ENCODE measurements at places on chromosomes 12 and 14.

DNA sequence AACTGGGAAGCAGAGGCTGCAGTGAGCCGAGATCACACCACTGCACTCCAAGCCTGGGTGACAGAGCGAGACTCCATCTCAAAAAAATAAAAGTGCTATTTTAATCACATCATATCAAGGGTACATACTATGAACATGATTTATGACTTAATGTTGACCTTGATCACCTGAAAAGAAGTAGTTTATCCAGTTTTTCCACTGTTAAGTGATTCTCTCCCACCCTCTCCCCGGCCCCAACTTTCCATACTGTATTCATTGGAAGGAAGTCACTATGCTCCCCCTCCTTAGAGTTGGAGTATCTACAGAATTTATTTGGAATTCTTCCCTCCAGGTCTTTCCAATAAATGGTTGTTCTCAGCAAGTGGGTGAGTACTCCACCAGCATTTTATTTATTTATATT, 3.0 kb upstream of the PRMT5 start:
- DNase-seq = no peak

- no peak for DNase-seq
Observed at GRCh38 chr14:64855721-64856528, 23.8 kb downstream of the SPTB start.

DNA sequence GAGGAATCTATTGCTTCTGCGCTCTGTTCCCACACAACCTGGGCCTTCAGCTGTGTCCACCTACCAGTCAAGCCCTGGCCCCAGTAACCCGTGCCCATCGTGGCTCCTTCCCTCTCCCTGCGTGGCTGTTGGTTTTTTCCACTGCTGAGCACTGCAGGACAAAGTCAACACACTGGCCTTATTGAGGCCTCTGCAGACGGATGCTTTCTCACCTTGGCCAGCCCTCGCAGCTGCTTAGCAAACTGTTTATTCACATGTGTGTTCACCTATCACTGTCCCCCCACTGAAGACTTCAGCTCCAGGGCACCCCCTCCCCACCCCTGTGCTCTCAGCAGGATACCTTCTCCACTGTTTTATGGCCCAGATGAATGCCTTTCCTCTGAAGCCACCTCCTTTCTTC, 12.8 kb upstream of the GPX2 start:
- no peak for DNase-seq

DNA sequence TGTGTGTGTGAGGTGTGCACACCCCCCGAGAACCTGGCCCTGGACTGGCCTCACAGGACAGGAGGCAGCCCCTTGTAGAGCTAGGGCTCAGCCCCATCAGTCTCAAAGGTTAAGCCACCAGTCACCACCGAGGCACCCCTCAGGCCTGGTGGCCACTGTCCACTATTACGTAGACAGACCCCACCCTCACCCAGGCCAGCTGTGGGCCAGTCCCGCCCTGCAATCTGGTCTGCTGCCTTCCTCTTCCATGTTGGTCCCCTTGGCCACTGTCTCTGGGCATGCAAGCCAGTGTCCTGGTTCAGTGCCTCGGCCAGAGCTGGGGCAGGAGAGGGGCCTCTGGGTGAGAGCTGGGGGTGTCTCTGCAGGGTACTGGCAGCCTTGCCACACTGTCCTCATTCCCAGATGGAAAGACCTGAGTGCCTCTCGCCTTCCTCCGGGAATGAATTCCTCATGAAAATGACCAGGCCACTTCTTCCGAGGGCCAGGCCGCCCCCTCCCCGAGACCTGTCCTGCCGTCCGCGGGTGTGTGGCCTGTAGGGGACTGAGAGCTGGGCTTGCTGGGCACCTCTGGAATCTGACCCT, 897 bp upstream of the TEX22 start:
- DNase-seq = no peak

DNA sequence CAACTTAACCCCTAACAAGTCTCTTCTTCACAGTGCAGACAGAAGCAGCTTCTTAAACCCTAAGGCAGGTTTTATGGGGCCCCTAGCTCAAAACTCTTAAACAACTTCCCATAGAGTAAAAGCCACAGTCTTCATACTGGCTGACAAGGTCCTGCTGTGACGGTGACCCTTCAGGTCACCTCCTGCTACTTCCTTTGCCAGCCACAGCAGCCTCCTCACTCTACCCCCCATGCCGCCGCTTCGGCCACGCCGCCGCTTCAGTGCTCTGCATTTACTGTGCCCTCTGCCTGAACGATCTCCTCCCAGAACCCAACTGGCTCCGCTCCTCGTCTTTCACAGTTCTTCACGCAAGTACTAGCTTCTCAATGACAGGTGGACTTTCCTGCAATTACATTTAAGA, 45.5 kb downstream of the ACADS start:
- DNase-seq = no peak

- no peak for DNase-seq
Observed at GRCh38 chr12:20808521-20808920, 2.0 kb upstream of the SLCO1B3 start.

DNA sequence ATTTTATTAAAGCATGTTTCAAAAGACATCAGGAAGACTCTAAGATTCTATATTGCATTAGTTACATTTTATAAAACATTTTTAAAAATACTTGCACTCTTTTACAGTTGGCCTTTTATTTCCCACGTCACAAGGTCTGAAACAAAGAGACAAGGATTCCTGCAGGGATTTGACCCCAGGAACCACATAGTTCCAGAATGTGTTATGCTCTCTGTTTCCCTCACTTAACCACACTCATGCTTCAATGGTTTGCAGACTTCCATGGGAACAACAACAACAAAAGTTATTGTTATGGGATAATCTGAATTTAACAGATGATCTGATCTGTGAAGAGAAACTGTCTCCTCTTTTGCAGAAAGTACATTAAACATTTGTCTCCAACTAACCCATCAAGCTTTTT, 104.3 kb upstream of the PPFIA2 start:
- no peak for DNase-seq

GRCh38 chr12:32397696-32398095, 1.7 kb upstream of the FGD4 start:
- DNase-seq = no peak

DNA sequence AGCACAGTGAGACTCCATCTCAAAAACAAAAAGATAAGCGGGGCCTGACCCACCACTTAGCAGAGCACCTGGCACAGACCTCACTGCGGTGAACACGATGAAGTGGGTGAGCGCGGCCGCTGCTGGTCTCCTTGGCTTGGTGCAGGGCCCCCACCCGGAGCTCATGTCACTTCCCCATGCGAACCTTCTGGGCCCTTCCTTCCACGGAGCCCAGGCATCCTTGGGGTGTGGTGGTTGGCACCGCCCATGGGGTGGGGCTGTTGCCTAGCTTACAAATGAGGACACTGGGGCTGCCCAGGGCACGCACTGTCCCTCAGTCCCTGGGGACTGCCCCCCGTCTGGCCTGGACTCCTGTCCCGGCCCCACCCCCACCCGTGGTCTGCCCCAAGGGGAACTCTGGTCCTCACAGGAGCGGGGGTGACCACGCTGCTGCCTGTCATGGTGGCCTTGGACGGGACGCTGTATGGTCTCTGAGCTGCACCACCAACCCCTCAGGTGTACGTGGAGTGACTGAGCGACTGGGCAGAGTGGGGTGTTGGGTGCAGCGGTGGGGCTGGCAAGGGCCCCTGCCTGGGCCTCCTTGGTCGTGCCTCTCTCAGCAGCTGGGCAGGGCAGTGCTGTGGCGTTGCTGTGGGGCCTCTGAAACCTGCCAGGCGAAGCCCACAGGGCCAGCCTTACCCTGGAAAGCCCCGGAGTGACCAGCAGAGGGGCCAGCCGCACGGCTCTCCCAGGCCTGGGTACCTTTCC, 15.3 kb downstream of the FBRSL1 start:
- DNase-seq = no peak

- no peak for DNase-seq
Observed at GRCh38 chr14:68702135-68702534, 90.7 kb downstream of the ZFP36L1 start.

DNA sequence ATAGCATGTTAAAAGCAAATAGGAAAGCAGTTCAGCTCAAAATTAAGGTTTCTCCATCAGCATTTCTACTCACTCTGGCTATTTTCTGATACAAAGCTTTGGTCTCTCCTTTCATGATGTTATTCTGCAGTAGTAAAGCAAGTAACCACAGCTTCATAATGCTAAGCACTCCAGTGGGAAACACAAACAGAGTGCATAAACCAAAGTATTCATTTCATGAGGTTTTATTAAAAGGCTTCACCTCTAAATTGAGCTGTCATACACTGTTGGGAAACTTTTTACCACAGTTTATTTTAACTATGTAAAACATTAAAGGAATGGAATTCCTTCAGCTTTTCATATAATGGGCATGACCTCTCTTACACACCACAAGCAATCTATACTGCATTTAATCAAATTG, 157.9 kb upstream of the LMO3 start:
- no peak for DNase-seq

- no peak for DNase-seq
Observed at GRCh38 chr14:38960946-38961531, 142.0 kb downstream of the SEC23A start.

DNA sequence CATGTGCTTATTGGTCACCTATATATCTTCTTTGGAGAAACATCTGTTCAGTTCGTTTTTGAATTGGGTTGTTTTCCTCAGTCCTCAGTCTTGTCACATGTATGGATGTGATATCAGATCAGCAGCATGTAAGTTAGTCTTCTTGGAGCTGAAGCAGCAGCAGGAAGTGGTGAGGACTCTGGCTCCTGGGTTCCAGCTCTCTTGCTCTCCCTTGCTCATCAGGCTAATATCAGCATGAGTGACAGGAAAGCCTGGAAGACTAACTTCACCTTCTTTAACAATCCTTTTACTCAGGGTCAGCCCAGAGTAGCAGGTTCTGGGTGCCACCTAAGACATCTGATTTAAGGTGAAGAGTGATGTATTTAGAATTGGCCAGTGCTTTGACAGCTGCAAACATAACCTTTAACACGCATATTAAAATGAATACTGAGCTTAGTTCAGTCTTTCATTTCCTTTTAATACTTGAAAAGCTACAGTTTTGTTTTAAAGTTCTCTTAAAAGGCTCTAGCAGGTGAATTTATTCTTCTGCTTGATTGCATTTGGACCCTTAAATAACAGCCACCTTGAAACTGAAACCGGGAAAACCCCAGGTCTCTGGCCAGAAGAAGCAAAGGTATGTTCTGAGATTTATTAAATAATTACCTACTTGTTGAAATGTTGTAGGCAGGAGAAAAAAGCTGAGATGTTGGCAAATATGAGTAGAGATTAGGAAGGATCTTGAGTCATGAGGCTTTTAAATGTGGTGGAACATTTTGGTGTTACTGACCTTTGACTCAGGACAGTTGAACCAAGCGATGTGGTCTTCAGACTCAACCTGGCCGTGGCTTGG, 54.3 kb downstream of the DRAM1 start:
- DNase-seq = no peak

DNA sequence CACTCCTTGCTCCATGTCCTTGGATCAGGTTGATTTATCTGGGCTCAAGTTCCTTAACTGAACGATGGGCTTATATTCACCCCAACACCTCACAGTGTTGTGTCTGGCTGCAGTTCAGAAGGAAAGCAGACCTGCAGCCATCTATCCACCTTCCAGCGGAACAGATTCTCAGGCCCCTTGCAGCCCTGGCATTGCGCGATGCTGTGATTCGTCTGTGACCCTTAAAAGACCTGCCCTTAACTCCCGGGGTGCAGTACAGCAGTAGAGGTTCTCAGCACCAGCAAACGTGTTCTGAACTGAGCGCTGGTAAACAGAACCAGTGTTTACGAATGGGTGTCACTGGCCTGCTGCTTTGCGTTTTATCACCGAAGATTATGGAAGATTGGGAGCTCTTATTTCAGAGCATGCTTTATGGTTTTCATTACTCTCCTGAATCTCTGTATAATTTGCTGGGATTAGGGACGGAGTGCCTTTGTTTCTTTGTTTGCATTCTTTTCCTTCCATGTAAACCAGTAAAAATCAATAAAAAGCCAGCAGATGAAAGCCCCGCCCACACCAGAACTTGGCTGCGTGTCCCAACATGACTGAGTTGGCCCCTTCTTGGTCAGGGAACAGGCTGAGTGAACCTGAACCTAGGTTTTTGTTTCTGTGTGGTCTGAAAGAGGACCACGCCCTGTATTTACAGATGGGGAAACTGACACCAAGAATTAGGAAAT, 286.7 kb upstream of the CRY1 start:
- peak; percentile 78 for DNase-seq

DNA sequence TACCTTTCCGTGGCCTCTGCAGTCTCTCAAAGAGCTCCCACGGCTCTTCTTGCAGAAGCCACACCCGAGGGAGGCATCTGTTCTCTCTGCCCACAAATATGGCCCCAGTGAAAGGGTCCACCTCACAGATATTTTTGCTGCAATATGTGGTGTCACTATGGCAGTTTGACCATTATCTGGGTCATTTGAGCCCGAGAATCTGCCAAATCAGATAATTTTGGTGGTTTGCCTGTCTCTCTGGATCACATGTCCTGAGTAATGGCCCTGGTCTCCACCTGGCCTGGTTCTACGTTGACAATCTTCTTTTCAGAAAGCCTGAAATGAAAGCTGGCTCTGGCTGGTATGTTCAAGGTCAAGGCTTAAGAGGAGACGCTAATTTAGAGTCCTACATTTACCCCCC, 5.7 kb upstream of the WSCD2 start:
- DNase-seq = no peak

All from NCI-H1417 treated with DMSO at 0.1 percent for 48 hours (cell line).